MV-4-11 (cell line): ENCODE measurements at places on chromosomes 2 and 18.

GRCh38 chr18:48993586-48993985 is 42.8 kb upstream of the SMAD7 start:
- DNase-seq: no peak

- peak; percentile 35 for DNase-seq
These were observed 28.1 kb downstream of the ASAP2 start for GRCh38 chr2:9234680-9235146.

DNA sequence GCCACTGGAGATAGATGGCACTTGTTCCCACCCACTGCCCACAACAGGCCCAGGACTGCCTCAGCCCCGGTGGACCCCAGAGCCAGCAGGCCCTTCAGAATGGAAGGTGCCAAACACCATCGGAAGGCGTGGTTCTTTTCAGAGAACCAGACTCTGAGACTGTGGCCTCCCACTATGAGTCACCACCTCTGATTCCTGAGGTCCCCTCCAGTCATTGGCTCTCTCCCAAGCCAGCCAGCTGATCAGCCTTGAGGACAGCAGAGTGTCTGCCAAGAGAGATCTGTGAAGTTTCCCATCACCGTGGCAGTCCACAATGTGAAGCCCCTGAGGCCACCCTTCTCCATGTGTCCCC is 10.4 kb upstream of the MAP3K2 start:
- peak; percentile 87 for DNase-seq

DNA sequence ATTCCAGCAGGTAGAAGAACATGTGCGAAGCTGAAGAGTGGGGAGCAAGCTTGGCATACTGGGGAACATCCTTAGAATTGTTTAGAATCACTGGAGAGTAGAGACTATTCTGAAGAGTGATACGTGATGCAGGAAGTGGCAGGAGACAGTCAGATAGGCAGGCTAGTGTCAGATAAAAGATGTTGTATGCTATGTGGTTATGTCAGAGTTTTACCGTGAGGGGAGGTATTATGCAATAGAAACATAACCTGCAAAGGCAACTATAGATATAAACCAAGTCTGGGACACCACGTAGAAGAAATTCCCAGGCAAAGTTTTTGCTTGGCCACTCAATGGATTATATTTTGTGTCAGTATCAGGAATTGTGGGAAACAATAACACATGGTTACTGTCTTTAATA is 62.0 kb upstream of the ZSWIM2 start:
- no peak for DNase-seq

GRCh38 chr2:154697418-154698252 is 860 bp upstream of the KCNJ3 start:
- no peak for DNase-seq

- no peak for DNase-seq
These were observed 509.7 kb upstream of the MYT1L start for GRCh38 chr2:2840681-2841300.

- no peak for DNase-seq
These were observed 35.6 kb upstream of the NDUFV2 start for GRCh38 chr18:9066817-9067306.

GRCh38 chr2:16219292-16219975 is 279.1 kb downstream of the MYCN start:
- DNase-seq: no peak

GRCh38 chr18:58175786-58176176 is 131.8 kb downstream of the NEDD4L start:
- DNase-seq: no peak

- peak; percentile 49 for DNase-seq
These were observed 359.9 kb upstream of the FANCL start for GRCh38 chr2:58601017-58601416.

GRCh38 chr2:12008425-12009061 is 262.1 kb downstream of the LPIN1 start:
- DNase-seq: peak; percentile 88

GRCh38 chr18:23671564-23671963 is 8.9 kb upstream of the ANKRD29 start:
- DNase-seq: no peak

DNA sequence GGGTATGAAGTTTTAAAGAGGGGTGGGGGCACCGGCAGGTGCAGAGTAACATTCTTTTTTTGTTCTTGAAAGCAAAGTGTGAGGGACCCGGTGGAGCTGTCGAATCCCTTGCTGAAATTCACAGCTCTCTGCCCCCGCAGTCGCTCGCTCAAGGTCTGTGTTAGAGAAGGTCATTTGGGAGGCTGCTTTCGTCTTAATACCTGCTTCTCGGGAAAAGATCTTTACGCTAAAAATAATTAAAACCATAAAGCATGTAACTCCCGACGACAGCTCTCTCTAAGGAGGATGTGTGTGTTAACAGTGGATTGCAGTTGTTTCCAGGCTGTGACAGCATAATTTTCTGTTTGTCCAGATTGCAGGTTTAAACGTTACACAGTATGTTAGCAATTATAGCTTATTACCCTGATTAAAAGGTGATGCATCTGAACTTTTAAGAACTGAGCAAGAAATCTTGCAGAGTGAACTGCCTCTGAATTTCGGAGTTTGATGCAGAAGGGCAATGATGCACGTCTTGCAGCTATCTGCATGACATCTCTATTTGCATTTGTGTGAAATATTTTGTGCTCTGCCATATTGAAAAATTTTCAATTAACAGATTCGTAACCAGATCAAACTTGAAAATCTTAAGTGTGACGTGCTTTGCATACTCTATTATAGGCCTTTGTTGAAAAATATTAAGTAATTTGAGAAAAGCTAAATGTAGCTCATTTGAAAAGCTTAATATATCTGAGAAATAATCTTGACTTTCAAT is 954 bp downstream of the RAPGEF4 start:
- no peak for DNase-seq

GRCh38 chr2:75021672-75022071 is 63.2 kb downstream of the POLE4 start:
- no peak for DNase-seq

GRCh38 chr2:206610451-206610850 is 31.8 kb upstream of the FAM237A start:
- no peak for DNase-seq

GRCh38 chr2:134536296-134536695 is 182.5 kb downstream of the TMEM163 start:
- no peak for DNase-seq

GRCh38 chr18:9709304-9709877 is 1.3 kb downstream of the RAB31 start:
- DNase-seq: peak; percentile 55

GRCh38 chr2:32264422-32265105 is at the start of gene NLRC4:
NLRC4 (minus strand) TSS chr2:32264886; CDS start chr2:32256775, 8,111 bp downstream.
- DNase-seq: peak; percentile 93

DNA sequence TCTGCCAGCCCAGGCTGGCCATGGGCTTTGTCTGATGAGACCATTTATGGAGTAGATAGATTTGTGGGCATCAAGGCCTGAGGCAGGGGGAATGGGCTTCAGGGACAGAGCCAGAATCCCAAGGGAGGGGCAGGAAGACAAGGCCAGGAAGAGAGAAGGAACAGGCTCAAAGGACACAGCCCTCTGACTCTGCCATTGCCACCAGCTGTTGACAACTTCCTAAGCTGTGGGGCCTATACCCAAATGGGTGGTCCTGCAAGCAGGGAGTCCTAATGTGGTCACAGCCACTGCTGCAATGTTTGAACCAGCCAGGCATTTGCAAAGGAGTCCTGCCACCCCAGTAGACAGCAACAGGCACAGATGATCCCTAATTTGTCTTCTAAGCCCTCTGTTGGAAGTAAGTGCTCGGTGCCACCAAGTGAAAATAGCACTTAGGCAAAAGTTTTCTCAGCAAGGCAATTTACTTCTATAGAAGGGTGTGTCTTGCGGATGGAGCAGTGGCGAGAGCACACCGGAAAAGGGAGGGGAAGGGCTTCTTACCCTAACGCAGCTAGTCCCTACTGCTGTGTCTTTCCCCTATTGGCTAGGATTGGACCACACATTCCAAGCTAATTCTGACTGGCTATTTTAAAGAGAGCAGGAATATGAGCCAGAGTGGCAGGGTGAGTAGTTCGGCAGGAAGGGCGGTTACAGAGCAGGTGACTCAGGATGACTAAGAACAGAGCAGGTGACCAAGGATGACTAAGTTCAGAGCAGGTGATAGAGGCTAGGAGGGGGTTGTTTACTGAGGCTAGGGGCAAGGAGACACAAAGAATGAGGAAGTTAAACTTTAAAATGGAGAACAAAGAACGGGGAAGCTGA is 47.2 kb downstream of the C1QL2 start:
- DNase-seq: peak; percentile 59

- DNase-seq: no peak
These were observed 13.4 kb upstream of the MAP3K2 start for GRCh38 chr2:127400897-127401756.

DNA sequence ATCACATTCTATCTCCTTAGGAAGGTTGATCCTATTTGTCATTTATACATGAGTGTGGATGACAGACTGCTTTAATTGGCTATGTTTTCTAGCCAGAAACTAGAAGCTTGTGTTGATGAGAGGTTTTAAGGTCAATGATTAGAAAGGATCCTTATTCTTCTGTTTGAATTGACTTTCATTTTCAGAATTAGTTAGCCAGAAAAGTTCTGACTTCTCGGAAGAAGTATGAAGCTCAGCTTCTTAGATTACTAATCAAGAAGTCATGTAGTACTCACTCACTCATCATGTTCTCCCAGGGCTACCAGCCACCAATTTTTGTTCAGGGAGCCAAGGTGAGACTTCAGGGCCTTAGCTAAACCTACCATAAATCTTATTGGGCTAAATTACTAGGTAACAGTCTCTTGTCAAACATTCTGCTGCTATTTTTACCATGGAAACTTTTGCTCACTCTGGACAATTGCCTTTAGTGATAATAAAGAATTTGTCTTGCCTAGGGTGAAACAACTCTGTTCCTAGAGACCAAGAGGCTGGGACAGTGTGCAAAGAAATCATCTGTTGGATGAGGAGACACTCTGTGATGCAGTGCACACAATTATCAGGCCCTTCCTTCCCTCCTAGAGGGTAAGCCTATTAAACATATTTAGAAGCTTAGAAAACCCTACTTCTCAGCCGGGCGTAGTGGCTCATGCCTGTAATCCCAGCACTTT is 111.6 kb upstream of the DNMT3A start:
- no peak for DNase-seq

- DNase-seq: no peak
These were observed 3.3 kb upstream of the C18orf32 start for GRCh38 chr18:49490246-49490762.

DNA sequence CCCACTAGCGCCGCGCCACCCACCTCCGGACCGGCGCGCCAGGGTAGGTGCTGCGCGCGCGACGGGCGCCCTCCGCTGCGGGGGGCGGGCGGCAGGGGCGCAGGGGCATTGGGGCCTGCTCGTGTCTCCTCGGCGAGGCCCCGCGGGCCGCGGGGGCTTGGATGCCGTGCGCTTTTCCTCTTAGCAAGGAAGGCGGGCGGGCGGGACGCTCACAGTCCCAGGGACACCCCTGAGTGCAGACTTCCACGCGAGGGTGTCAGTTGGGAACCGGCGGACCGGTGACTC is 748 bp downstream of the TWIST2 start:
- no peak for DNase-seq

DNA sequence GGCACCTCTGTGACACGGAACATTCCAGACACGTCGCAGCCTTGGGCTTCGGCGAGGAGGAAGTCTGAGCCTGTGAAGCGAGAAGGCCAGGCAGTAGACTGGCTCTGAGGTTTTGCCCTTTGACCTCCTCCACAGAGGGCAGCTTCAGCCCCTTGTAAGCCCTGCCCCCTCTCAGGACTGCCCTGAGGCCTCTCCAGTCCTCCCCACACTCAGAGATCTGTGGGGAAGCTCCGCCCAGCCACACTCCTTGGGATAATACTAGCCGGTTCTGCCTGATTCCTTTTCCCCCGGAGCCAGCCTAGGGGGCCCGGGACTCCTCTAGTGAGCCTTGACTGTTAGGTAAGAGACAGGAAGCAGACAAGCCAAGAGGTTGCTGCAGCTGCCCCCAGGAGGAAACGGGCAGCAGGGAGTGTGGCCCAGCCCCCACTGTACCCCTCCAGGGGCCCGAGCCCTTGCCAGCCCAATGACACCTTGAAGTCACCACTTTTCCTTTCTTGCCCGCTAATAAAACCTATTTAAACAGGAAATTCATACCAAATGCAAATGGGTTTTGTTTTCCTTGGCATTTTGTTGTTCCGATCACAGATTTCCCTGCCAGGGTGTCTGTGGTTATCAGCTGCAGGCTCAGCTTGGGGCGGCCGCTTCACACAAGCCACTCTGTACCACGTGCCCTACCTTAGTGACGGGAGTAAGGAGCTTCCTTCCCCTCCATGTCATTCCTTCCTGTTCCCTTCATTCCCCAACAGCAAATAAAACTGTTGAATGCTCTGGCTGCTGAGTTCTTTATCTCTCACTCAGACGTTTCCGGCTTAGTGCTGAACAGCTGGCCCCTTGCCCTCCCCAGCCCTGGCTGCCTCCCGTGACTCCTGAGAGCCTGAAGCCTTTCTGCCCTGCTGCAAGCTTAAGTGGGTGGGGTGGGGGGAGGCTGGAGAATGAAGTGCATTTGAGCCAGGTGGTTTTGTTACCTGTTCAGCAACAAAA is 124.7 kb downstream of the CABLES1 start:
- DNase-seq: peak; percentile 8

DNA sequence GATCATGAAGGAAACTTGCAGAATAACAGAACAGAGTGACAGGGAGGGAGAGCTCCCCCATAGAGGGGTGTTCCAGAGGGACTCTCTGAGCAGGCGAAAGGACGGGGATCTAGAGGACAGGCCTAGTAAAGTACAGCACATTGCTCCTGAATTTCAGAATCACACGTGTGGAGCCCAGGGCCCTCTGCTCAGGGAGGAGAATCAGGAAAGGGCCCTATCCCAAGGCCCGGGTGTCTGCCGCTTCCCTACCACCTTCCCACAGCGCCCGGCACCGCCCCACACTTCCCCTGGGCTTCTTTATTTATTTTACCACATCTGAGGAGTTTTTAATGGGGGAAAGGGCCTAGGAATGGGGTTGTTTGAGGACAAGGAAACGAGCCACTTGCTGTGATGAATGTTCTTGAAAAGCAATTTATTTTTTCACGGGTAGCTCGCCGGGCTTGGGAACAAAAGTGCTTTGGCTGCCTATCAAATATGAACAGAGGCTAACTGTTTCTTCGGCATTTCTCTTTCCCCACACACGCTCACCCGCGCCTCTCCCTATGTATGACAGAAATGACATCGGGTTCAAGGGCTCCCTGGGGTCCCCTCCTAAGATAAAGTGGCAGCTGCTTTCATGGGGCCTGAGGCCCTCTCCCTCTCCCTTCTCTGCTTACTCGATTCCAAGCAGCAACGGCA is 79.3 kb upstream of the GLI2 start:
- no peak for DNase-seq

GRCh38 chr18:2970772-2971659 is 41.9 kb downstream of the LPIN2 start:
- peak; percentile 90 for DNase-seq

- no peak for DNase-seq
These were observed 234.0 kb downstream of the DYM start for GRCh38 chr18:49226243-49227000.

DNA sequence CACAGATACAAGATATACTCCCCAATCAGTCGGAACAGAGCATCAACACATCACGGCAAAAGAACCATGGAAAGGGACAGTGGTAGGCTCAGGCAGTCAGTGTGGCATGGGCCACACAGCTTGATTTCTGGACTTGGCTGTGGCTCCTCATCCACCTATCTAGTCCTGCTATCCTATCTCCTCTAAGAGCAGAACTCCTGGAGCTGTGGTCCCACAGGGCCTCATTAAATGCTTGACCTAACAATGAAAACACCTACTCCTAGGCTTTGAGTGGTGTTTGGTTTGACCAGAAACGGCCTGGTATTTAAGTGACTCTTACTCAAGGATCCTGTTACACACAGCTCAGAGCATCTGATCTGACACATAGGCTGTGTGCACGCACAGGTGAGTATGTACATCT is 33.6 kb upstream of the SMAD2 start:
- no peak for DNase-seq
